ENCODE measurements at places on chromosomes 5 and 9.

GRCh38 chr9:135032041-135032835 is 55.2 kb upstream of the OLFM1 start:
- DNase-seq = no peak

DNA sequence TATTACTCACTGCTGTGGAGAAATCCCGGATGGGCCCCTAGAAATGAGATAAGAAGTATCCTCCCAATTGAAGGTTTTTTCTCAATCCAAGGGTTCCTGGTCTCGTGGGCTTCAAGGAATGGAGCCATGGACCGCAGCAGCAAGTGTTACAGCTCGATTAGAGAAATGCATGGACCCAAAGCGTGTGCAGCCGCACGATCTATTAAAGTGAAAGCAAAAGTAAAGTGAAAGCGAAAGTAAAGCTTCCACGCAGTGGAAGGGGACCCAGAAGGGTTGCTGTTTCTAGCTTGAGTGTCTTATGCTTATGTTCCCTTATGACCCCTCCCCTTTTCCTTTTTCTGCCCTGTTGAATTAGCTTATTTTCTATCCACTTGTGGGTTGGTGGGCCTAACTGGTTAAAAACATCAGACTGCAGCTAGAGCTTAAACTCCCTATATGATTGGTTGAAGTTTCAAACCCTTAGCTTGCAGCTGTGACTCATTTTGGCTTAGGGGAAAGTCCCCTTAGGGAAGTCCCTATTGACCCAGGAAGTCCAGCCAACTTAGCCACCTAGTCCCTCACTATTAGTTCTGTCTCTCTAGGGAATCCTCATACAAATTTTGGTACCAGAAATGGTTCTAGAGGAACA is 1111.8 kb downstream of the TAF11L14 start:
- DNase-seq = no peak

DNA sequence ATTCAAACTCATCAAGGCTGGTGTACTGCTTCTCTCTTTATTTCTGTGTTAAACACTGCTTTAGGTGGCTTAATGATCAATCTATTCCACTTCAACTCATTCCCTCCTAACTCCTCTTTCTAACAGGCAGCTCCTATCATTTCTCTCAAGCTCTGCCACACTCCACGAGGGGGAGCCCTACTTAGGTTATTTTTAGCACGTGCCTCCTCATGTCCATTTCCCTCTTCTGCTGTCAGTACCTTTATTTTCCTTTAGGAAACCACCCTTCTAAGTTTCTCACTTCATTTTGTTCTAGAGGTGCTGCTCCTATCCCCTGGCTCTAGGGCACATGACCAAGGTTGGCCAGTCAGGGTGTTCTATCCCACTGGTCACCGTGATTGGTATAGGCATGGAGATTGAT is 6.7 kb upstream of the BRINP1 start:
- DNase-seq = peak; percentile 18

- peak; percentile 17 for DNase-seq
Measured at GRCh38 chr9:101625876-101626275, 31.1 kb upstream of the PPP3R2 start.

DNA sequence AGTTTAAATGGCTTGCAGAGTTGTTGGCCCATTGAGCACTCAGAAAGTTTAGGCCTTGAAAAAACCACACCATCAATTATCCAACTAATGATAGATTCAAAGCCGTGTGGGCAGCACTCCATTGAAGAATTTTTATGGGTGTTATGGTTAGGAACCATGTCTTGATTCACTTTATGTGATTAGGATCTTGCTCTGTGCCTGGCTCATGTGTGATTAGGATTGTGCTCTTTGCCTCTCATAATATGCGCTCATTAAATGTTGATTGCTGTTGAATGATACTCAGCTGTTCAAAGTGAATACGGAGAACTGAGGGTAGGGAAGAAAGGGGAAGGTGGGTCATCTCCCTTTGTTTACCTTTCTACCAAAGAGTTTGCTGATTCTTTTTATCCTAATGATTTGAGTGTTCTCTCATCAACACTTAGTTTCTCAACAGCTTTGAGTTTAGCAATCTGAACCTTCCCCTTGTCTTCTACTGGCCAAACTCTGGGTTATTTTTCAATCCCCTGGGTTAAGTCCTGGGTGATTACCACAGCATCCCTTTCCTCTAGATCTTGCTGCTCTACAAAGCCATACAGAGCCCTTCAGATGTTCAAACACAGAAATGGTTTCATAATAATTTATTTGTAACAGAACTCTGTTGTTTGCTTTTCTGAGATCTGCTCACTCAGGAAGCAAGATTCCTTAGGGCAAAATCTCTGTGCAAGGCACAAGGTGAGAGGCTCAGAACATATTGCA is 668.8 kb upstream of the RGMB start:
- DNase-seq = no peak

GRCh38 chr9:23120630-23121029 is 674.0 kb downstream of the DMRTA1 start:
- DNase-seq = no peak

- no peak for DNase-seq
Measured at GRCh38 chr5:180666812-180667211, 17.4 kb upstream of the FLT4 start.

DNA sequence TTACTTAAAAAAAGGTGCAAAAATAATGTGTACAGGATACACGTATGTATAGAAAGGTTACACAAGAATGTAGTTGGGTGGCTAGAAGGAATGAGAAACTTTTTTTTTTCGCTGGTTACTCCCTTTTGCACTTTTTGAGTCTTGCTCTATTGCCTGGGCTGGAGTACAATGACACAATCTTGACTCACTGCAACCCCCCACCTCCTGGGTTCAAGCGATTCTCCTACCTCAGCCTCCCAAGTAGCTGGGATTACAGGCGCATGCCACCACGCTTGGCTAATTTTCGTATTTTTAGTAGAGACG is 15.8 kb downstream of the FBXW11 start:
- DNase-seq = no peak

GRCh38 chr9:134321531-134321930 is 4.7 kb upstream of the RXRA start:
- no peak for DNase-seq

DNA sequence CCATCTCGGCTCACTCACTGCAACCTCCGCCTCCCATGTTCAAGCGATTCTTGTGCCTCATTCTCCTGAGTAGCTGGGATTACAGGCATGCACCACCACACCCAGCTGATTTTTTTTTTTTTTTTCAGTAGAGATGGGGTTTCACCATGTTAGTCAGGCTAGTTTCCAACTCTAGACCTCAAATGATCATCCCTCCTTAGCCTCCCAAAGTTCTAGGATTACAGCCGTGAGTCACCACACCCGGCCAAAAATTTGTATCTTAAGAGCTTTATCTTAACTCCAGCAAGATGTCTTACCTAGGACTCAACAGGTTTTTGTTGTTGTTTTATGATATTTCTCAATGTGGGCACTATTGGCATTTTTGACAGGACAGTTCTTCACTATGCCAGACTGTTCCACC is 27.9 kb downstream of the LYRM7 start:
- peak; percentile 8 for DNase-seq

GRCh38 chr9:93187574-93187973 is 3.6 kb downstream of the WNK2 start:
- no peak for DNase-seq

DNA sequence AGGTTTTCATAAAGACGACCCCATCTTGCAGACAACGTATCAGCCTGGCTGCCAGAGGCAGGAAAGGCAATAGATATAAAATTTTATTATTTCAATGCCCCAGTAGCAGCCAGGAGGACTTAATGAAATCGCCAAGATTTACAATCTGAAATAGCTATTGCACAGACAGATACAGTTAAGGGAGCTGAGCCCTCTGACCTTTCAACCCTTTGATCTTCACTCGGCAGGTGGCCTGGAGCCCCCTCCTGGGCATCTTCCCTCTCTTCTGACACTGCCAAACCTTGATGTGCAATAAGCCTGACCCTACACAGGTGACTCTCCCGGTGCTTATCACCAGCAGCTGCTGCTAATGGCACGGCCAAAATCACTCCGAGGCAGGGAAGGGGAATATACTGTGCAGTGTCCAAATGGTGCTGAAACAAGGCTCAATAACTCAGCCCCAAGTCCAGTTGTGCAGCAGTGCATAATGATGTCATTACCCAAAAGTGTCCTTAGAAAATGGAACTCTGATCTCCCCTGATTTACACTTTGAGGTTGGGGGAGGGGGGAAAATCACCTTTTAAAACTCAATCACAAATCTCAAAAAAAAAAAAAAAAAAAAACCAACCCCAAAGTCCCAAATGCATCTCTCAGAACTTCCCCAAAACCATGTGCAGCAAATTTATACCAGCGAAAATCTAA is 242.0 kb downstream of the CRB2 start:
- DNase-seq = no peak

DNA sequence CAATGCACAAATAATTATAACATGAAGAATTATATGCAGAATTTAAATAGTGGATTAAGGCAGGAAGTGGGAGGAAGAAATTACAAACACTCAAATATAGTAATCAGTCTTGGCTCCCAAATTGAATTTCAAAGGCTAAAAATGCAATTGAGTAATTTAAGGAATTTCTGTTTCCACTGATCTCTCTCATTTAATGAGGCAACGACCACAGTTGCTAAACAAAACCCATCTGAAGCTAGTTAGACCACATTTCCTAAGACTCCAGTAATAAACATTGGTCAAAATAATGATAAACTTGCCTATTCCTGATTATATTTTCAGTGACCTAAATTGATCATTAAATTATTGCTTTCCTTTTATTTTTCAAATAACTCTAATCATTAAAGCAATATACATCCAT is 174.3 kb upstream of the GRIN3A start:
- DNase-seq = no peak

GRCh38 chr9:89165341-89165740 is 13.3 kb downstream of the SHC3 start:
- no peak for DNase-seq

GRCh38 chr9:79632060-79632459 is 60.3 kb downstream of the TLE4 start:
- DNase-seq = no peak

DNA sequence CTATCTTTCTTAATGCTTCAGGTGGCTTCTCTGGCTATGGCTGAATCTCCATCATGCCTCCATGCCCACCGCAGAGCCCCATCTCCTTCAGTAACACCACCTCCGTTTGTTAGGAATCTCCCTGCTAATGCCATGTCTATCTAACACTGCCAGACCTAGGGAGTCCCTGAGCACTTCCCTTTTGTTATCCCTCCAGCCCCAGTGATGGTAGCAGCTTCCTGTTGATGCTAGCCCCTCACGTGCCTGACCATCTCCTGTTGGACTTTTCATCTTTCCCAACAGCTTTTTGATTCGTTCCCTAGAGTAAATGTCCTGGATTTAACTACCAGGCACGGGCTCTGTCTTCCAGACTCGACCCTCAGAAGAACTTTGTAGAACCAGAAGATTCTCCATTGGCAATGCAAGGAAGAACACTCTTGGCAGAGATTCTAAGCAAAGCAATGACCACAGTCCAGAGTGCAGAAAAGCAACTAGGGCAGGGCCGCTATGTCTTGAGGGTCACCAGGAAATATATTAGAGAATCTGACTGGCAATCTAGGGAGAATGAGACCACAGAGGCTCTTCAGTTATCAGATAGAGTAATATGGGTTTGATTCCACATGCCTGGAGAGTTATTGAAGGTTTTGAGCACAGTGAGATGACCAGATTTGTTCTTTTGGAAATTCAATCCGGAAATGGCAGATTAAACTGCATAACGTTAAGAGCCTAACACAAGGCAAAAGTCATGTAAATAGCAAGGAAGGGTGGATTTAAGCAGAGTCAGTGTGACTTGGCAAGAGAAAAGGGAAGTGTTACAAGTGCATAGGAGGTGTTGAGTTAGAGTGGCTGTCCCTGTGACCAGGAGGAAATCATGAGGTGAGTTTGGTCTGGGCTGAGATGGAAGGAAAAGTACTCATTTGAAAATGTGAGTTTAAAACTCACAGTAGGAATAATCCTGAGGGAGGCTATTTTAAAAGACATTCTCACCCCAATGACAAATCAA is 555.2 kb downstream of the ACTL7B start:
- DNase-seq = no peak

DNA sequence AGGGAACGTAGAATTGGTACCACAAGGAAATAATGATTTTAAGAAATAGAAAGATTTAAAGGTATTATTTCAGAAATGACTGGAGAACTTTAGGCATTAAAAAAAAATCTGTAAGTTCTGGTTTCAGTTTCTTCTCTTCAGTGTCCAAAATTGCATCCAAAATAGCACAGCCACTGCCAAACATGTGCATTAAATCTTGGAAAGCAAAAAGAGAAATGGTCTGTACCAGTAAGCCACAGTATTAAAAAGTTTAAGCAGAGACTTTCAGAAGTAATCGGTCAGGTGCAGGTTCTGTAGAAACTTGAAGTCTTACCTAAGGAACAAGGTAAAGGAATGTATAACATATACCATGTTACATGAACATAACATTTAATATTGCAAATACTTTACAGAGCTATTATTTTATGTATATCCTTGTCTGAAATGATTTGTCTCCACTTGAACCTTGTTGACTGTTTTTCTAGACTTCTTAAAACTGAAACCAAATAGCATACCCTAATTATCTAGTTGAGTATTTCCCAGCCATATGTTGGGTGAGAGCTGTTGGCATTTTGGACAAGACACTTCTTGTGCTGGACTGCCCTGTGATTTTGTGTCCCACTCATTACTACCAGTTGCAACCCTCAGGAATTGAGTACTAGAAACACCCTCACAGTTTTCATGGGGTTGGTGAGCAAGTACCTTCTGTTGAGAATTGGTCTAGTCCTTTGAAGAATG is 32.1 kb downstream of the NIPBL start:
- no peak for DNase-seq

DNA sequence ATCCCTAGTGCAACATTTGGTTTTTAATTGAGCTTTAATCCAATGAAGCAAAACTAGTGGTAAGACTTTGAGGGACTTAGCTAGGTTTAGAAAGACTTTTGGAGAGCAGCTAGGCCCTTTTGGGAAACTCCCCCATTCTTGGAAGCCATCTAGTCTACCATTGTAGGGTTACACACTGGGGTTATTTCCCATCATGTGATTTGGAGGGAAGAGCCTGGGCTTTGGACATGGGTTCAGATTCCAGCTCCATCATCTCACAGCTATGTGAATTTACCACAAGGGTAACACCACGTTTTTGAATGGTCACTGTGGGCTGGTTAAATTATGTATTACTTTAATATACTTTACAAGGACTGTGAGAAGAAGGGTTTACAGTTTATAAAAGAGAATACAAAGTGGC is 18.3 kb upstream of the TNFSF15 start:
- DNase-seq = peak; percentile 65

GRCh38 chr9:75467142-75467541 is 378.8 kb downstream of the OSTF1 start:
- DNase-seq = peak; percentile 6

Measured in fibroblast of skin of back (primary cell).